ENCODE measurements at places on chromosomes 1 and 21.

DNA sequence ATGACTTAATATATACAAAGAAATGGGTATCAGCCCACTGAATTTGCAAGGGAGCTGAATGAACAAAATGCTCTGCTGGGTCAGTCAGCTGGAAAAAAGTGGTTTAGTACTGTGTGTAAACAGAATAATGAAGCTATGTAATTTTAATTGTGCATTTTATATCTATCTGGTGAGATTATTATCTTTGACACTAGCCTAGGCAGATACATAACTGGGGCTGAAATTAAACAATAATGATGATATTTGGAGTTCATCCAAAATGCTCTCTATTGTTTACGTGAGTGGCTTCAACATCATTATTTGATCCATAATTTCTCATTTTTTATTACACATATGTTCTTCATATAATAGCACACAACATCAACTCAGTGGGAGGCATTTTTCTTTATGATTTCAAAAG is 208.5 kb upstream of the SNX7 start:
- no peak for DNase-seq

DNA sequence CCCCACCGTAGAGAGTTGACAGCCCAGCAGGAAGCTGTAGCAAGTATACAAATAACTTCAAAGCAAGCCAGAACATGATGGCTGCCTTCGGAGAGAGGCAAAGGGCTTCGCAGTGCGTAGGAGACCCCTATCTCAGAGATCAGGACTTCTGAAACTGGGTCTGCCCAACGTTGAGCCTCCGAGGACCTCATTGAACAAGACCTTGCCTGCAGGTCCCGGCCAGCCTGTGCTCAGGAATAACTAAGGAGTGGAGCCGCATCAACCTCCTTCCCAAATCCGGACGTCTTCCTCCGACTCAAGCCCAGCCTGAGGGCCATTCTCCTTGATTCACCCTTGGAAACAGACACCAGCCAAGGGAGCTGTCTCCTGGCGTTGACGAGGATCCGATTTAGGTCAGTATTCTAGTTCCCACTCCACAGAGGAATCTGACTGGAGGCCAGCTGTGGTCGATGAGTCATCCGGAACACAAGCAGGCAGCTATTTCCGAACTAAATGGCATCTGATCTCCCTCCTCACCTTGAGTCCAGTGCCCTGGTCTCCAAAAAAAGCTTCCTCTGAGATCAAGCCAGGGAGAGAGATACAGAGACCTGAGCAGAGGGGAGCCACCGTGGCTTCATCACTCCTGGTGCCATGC is 166.5 kb upstream of the COA6 start:
- DNase-seq, result no peak

DNA sequence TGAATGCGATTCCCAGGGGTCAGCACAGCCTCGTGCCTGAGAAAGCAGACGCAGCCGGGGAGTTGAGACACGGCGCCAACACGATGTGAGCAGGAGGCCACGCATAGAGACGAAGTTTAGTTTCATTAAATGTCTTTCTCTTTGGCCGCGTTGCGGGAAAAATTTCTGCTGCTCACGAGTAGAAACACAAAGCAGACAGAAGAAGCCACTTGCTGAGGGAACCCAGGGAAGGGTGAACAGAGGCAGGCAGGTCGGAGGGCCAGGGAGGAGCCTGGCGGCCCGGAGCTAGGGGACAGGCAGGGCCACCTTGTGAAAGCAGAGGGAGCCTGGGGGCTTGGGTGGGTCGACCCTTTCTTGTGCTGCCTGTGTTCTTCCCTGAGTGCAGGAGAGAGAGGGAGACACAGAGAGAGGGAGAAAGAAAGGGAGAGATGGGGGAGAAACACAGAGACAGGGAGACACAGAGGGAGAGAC is 33.2 kb downstream of the POFUT2 start:
- no peak for DNase-seq

DNA sequence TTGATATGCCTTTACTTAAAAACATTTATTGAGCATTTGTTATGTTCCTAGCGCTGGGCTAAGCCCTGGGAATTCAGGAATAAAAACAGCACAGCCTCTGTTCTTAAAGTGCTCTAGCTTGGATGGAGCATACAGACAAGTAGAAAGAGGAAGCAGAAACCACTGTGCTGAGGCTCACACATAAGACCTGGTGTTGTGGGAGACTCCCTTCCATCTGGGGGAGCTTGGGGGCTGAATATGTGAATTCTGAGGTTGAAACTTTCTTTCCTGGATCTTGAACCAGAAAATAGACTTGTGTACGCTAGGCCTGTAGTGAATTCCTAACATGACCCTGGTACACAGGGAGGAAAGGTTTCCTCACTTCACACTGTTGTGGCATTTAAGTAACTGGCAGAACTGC is 209.9 kb downstream of the ZNF326 start:
- DNase-seq, result no peak

DNA sequence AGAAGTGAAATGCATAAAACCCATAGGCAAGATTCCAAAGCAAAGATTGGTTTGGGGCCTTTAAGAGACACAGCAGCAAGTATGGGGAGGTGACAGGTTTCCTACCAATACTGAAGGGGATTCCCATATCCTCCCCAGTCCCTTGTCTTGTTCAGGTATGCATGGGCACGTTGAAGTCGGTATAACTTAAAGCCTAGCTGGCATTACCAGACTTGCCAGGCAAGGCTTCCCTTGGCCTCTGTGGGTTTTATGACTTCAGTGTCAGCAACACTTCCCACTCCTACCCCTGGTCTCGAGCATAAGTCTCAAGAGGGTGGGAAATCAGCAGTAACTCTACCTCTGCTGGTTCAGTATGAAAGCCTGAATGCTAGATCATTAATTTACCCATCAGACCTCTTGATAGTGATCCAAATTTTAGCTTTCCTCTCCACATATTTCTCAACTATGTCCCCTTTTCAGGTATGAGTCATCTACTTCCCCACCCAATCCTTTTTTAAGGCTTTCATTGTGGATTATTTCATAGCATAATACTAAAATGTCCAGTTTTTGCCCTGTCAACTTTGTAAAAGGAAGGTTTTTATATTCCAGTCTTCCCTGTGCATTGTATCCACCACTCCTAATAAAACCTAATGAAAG is 6.8 kb downstream of the CYP4X1 start:
- no peak for DNase-seq

- DNase-seq, result no peak
Observed at GRCh38 chr1:26616881-26617280, 78.9 kb upstream of the ARID1A start.

GRCh38 chr1:157189986-157190982 is 52.1 kb upstream of the ETV3 start:
- DNase-seq, result no peak

DNA sequence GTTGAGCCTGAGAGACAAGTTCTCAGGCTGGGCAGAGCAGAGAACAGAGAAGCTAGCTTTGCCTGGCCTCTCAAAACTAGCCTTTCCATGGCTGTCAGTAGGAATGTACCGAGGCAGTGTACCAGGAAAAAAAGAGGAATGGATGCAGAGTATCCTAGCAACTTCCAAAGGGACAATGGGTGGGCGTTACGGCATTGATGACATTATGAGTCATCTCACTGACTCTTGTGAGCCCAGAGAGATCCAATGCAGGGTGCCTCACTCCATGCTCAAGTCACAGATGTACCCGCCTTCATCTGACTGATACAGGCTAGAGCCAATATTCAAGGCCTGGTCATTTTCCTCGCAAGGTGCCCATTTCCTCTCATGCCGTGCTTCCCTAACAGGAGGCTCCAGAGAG is 51.4 kb upstream of the C8B start:
- DNase-seq, result no peak

GRCh38 chr1:35580949-35581388 is 7.9 kb downstream of the TFAP2E start:
- DNase-seq, result no peak

DNA sequence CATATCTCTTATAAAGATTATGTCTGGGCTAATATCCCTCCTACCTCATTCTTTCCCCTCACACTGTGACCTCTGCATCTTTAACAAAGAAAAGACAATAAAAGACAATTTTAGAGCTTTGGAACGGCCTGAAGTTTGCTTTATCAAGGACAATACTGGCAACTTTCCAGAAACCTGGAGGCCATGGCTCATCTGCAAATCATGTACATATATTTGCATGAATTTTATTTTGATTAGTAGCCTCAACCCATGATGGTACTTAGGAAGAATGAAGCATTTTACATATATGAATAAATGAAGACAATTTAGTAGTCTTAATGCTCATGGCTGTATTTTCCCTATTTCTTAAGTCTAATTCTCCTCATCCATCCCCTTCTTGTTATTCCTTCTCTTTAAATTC is 612.2 kb upstream of the CXADR start:
- no peak for DNase-seq

DNA sequence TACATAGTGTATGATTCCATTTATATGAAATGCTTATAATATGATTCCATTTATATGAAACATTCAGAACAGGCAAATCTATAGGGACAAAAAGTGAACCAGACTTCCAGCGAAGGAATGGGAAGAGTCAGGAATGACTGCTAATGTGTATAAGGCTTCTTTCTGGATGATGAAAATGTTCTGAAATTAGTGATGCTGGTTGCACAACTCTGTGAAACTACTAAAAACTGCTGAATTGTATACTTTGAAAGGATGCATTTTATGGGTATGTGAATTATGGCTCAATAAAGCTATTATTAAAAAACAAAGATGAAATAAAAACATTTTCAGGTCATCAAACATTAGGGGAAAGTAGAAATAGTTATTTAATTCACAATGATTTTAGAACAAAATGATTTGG is 14.1 kb upstream of the IL24 start:
- no peak for DNase-seq

- DNase-seq, result no peak
Observed at GRCh38 chr1:218942431-218942830, 231.2 kb upstream of the LYPLAL1 start.

- DNase-seq, result no peak
Observed at GRCh38 chr1:64031236-64031635, 172.2 kb upstream of the UBE2U start.

DNA sequence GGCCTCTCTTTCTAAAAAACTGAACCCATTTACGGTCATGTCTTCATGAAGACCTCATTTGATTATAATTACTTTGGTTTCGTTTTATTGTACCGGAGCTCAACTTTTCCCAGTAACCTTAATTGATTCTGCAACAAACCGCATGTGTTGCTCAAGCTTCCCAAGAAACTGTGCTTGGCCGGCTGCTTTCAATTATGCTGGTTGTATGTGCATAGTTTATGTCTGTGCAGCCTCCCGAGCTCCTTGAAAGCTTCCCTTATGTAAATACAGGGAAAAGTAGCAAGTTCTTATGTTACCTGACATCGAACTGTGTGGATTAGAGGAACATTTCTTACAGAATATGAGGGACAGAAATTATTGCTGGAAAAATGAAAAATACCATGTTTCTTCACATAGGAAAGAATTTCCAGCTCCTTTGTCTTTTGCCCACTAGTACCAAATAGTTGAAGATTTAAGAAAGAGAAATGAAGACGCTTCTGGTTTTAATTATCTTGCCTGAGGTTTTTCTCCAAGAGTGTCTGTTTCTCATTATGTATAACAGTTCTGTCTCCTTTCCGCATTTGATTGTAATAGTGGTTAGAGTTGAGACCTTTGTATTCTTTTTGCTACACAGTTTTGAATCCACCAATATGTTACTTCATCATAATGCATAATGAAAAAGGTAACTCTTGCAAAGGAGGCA is 2.1 kb downstream of the VCAM1 start:
- DNase-seq, result no peak

GRCh38 chr21:17869115-17869514 is 50.0 kb upstream of the C21orf91 start:
- no peak for DNase-seq

- no peak for DNase-seq
Observed at GRCh38 chr1:100624886-100625610, 87.1 kb downstream of the GPR88 start.

GRCh38 chr1:196309386-196309785 is 298.9 kb downstream of the KCNT2 start:
- no peak for DNase-seq

DNA sequence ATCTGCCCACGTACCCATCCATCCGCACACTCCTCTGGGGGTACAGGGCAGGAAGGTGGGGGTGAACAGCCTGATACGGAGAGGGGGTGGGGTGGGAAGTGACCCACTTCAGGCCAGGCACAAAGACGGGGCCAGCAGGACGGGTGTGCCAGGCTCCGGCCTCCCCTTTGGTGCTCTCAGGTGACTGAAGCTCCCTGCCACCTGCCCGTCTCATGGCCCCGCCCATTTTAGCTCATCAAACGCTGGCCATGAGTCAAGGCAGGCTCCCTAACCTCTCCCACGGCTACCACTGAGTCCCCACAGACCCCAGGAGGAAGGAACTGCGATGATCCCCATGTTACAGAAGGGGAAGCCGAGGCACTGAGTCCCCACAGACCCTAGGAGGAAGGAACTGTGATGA is 109.6 kb downstream of the CRYAA start:
- DNase-seq, result no peak

- DNase-seq, result no peak
Observed at GRCh38 chr1:209238356-209238755, 345.2 kb upstream of the CAMK1G start.

DNA sequence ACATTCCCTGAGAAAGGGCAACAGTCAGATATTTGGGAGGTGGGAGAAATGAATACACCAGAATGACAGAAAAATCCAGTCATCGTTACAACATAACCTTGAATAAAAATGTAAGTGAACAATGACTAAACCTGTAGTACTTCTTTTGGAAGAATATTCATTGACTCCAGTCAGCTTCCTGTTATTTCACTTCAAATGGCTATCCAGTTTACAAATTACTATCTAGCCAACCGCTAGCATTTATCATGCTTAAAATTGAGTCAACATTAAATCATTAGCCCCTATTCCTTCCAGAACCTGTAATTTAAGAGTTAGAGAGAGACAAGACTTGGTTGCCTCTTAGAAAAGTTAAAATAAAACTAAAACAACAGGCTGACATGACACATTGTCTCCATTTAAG is 33.6 kb downstream of the WLS start:
- DNase-seq, result no peak

GRCh38 chr1:206713070-206713469 is 28.4 kb downstream of the MAPKAPK2 start:
- DNase-seq, result no peak

GRCh38 chr1:232036181-232036933 is 409.8 kb downstream of the DISC1 start:
- DNase-seq, result no peak

GRCh38 chr1:163395790-163396189 is 74.0 kb downstream of the NUF2 start:
- no peak for DNase-seq

GRCh38 chr1:70486676-70487458 is 75.8 kb downstream of the CTH start:
- no peak for DNase-seq

GRCh38 chr21:33967086-33967571 is 51.5 kb upstream of the ATP5PO start:
- DNase-seq, result no peak

GRCh38 chr1:162389021-162389818 is 7.7 kb downstream of the C1orf226 start:
- no peak for DNase-seq

GRCh38 chr1:243343970-243344937 is 88.4 kb downstream of the SDCCAG8 start:
- DNase-seq, result no peak

All from activated CD4-positive, alpha-beta T cell treated with anti-CD3 and anti-CD28 coated beads, Interleukin-2, amount 50 U/mL, for 24 hours (primary cell).